ENCODE measurements at places on chromosomes 6 and 20.

DNA sequence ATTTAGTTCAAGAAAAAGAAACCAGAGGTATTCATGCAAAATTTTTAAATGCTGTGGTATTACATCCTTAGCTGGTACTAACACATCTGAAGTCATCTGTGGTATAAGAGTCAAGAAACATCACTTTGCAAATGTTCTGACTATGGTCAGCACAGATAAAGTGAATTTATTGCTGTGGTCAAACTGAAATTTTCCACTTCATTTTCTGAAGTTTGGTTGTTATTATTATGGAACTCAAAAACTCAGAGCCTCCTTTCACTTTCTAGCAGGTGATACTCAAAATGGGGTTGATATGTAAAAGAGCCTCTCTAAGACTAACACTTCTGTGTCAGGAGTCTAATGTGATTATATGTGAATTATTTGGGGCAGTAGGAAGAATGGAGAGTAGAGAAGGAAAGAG, 257.8 kb downstream of the RNGTT start:
- no peak for DNase-seq

- DNase-seq: no peak
Measured at GRCh38 chr20:2800521-2801285, at the start of gene CPXM1. Gene CPXM1, minus strand, starts transcription at chr20:2800627. Its CDS starts 55 bp downstream, at chr20:2800572.

DNA sequence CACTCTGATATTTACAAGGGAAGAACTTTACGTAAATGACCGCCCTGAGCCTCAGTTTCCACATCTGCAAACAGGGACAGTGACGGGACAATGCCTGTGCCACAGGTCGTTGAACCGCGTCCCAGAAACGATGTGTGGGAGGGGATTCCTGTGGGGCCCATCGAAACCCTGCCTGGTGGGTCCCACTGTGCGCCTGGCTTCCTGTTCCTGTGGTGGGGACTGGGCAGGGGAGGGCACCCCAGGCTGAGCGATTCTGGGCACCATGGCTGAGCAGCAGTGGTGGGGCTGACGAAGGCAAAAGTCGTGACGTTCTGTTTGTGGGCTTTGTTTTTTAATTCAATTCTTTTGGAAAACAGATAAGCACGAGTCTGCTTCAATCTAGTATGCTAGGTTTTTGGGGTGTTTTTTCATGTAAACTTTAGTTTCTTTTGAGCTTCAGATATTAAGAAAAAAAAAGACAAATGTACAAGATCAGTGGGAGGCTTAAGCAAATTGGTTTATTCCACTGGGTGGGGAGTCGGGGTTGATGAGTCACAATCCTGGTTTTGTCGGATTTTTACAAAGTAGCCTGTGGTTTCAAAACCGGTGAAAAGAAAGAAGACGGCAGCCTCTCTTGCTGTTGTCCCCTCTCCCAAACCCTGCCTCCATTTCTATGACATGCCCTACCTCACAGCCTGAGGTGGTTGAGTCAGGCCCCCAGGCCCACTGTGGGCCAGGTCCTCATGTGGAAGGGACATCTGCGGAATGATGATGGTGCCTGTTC, 40.4 kb downstream of the GNAS-AS1 start:
- DNase-seq: no peak

GRCh38 chr20:59933296-59933848, at the start of gene SYCP2:
Gene SYCP2, minus strand, starts transcription at chr20:59933637. Its CDS starts 11,224 bp downstream, at chr20:59922413.
- peak; percentile 41 for DNase-seq

DNA sequence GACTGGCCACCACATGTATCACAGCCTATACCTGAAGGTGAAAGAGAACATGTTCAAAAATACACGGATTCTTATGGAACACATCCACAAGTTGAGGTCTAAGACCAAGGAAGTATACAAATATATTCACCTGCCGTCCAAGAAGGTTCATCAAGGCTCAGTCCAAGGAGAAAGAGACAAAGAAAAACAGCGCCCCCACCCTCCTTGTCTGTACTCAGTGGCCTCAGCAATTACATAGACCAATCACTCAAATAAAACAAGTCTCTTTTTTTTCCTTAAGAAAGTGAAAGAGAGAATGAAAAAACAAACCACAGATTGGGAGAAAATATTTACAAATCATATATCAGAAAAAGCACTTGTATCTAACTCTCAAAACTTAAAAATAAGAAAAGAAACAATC, 19.5 kb downstream of the CPXM1 start:
- no peak for DNase-seq

GRCh38 chr6:144429753-144430152, 144.6 kb downstream of the UTRN start:
- no peak for DNase-seq

DNA sequence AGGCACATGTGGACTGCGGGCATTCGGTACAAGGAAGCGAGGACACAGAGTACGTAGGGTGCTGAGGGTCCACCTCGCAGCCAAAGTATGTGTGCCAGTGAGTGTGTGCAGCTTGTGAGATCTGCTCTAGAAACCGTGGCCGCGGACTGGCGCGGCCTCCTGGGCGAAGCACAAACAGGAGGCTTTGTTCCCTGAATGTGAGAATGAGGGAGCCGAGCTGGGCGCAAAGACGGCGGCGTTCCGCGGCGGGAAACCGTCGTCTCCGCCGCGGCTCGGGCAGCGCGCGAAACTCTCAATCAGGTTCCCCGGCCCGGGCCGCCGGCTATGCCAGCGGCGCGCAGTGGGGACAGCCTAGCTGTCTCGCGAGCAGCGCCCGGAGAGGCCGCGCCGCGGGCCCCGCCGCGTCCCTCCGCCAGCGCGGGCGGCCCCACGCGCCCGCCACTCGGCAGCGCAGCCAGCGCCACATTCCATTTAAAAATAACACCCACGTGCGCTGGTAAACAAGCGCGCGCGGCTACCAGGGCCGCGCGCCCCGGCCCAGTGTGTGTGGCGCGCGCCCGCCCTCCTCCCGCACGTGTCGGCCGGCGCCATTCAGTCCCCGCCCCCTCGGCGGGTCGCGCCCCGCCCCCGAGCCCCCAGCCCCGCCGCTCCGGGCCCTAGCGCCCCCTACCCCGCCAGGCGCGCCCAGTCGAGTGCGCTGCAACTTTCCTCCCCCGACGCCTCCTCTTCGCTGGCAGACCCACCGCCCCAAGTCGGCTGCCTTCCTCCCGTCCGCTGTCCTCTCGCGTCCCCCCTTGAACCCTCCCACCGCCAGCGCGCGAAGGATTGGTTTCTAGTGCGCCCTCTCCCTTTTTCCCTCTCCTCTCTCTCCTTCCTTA, 3.0 kb upstream of the FOXO3 start:
- DNase-seq: peak; percentile 78

- DNase-seq: no peak
Measured at GRCh38 chr6:134520181-134521115, 202.5 kb upstream of the SGK1 start.

DNA sequence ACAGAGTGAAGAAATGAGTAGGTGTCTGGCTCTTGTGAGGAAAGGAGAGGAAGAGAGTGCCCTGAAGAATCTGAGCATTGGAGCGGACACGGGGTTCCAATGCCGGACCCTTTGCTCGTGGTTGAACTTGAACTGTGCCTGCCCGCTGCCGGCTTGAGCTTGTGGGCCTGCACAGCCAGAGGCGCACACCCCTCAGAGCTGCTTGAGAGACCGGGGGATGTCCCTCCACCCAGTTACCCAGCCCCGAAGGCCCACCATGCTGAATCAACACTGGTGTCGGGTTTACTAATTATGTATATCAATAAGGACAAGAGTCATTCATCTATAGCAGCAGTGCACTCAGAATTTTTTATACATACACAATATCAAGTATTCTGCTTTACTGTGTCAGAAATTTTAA, 218.3 kb upstream of the CST7 start:
- DNase-seq: no peak

DNA sequence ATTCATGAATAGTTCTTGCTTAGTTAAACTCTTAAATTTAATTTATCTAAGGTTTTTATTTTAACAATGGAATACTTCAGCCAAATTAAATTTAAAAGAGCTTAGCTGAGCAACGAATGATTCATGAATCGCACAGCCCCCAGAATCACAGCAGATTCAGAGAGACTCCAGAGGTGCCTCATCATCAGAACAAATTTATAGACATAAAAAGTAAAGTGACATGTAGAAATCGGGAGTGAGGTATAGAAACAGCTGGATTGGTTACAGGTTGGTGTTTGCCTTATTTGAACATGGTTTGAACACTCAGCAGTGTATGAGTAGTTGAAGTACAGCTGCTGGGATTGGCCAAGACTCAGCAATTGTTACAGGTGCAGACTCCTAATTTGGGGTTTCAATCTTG, 132.7 kb upstream of the MAP3K4 start:
- DNase-seq: no peak

DNA sequence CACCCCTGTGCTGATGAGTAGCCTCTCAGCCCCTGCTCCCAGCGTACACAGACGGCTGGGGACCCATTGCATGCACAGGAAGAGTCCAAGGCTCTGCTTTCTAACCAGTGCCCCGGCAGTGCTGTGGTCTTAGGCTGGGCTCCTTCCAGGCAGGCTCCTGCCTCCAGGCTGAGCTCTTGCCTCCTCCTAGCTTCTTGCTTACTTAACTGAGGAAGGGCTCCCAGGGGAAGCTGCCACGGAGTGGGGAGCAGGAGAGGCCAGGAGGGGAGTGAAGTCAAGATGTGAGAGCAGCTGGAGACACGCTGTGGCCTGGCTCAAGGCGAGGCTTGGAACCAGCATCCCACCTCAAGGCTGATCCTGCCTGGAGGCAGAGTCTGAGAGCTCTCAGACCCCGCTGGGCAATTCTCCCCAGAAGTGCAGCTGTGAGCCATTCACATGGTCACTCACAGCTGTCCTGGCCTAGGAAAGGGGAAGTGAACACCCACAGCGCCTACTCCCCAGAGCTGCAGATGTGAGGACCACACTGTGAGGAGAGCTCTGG, 141.0 kb downstream of the TBXT start:
- DNase-seq: no peak

- no peak for DNase-seq
Measured at GRCh38 chr6:157867981-157868380, 44.9 kb downstream of the SNX9 start.

DNA sequence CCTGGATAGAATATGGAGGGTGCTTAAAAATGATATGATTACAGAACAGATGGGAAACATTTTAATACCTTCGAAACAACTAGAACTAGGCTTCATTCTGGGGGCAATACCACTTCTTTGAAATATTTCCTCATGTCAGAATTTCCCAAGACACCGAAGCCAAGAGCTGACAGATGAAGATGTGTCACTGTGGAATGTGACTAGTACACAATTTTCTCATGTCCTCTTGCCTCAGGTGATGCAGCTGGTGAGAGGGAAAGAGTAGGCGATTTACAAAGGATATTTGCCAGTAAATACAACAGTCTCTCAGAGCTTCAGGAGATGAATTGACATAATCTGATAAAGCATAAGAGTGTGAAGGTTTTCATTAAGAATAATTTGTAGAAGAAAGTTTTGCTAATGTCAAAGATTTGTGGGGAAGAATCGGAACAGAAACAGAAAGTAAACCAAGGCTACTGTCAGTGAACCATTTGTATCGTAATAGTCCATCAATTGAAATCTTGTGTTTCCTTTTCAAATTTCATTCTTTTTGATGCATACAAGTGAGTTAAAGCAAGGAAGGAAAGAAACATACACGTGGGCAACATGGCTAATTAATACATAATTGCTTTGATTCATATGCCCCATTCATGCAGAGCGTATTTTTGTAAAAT, 164.7 kb upstream of the CCN2 start:
- DNase-seq: no peak

DNA sequence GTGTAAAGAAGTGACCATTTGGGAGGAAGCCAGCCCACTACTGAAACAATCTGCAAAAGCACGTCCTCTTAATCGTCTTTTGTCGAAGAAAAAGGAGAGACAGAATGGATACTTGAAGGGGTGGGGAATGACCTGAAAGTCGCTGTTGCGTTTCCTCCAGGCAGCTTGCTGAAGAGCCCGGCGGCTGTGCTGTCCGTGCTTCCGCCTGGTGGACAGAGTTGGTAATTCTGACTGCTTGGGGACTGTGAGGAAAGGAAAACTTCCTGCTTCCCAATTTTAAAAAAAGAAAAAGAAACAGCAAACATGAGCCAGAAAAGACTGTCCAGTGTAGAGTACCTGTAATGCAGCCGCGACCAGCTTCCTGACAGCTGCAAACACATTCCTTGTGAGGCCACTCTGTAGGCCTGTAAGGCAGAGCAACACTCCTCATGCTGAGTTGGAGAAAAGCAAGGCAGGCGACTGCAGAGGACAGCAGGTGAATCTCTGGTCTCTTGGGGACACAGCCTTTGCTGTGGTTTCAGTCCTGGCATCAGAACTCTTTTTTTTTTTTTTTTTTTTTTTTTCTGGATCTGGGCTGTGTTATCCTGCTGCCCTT, 251.1 kb upstream of the TBX18 start:
- no peak for DNase-seq

- DNase-seq: no peak
Measured at GRCh38 chr20:4490045-4490444, 231.7 kb upstream of the PRND start.

DNA sequence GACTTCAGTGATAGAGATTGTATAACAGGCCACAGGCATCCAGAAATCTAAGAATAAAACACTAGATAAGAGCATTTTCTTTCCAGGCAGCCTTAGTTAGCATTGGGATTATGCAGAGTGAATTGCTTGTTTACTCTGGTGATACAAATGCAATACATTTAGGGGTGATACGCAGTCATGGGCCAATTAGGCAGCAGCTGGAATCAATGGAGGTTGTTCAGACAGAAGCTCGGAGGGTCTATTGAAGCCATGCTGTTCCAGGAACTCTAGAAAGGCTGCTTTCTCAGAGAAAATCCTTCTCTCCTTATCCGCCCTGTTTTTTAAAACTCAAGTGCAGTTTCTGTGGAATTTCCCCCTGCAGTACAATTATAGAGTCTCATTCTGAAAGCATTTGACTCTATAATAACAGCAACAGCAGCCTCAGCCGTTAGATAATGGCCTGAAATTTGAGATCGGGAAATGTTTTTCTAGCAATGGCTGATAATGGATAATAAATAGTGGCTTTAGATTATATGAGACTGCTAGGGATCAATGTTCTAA, 364.3 kb upstream of the HS3ST5 start:
- no peak for DNase-seq

DNA sequence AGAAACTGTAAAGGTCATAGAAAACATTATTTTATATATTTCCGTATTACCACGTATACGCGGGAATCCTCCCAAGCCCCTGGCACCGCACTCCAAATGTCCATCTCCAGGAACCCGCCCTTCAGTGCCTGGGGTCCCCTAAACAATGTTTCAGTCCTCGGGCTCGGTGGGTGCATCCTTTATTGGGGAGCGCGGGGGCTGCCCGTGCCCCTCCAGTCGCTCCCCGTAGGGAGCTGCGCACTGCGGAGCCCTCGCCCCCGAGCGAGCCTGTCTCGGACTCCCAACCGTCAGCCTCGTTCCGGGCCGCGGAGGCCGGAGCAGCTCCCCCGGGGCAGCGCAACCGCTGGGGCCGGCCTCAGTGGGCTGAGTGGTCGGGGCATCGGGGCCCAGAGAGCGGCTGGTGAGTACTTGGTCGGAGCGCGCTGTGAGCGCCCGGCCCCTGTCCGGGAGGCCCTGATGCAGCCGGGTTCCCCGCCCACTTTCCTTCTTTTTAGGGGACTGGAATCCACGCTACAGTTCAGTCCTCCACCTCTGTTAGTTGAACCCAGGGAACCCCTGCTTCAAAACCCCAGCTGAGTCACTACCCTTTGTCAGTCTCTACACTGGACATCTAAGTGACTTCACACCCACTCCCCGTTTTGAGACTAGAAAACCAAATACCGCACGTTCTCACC, at the start of gene DNAH8:
TSS of gene DNAH8 (plus strand) at position 296 of the 674 bp plus-strand sequence. CDS start 7,499 bp downstream, outside the sequence.
- no peak for DNase-seq

Measured in T follicular helper cell (primary cell).